Stimulated activated CD8-positive, alpha-beta memory T cell treated with anti-CD3 and anti-CD28 coated beads, Interleukin-15, amount 100 ng/mL, for 4 hours (primary cell): ENCODE measurements at places on chromosomes 12 and 14.

GRCh38 chr14:36556811-36557433 is 25.5 kb downstream of the NKX2-8 start:
- no peak for DNase-seq

GRCh38 chr12:77723308-77723707 is 107.4 kb upstream of the NAV3 start:
- DNase-seq, result no peak

DNA sequence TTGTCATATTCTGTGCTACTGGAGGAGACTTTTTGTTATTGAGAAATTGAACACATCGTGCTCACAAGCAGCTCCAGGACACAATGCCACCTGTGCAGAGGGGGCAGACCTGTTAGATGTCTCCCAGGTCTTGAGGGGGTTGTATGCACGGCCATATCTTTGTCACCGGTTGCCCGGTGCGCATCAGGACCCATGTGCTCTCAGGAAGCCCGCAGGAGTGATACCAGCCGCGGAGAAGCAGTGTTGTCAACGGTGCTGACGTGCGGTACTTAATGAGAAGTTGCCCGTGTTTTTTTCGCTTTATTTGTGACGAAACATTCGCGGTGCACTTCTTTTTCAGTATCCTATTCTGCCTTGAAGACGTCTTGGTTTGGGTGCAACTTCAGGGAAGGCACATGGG is 128.2 kb upstream of the RTL1 start:
- no peak for DNase-seq

GRCh38 chr12:16608946-16609539 is 3.1 kb upstream of the LMO3 start:
- no peak for DNase-seq

- DNase-seq, result no peak
Measured at GRCh38 chr14:63986789-63987533, 134.2 kb downstream of the SYNE2 start.

GRCh38 chr12:108827941-108828340 is 29.4 kb downstream of the SSH1 start:
- no peak for DNase-seq

DNA sequence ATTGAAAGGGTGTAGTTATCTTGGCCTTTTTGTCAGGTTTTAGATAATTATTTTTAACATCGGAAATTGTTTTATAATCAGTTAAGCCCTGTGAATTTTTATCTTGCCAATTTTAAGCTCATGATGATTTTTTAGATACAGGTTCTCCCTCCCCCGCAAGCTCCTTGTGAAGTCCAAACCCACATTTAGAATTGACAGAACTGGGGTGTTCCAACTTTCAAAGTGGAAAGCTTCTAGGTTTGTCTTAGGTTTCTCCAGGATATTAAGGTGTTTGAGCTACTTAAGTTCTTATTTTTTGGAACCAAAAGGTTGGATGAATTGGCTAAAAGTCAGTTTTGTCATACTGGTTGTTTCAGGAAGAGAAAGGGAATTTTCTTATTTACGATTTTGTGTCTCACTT is 49.1 kb downstream of the ATP2A2 start:
- no peak for DNase-seq

DNA sequence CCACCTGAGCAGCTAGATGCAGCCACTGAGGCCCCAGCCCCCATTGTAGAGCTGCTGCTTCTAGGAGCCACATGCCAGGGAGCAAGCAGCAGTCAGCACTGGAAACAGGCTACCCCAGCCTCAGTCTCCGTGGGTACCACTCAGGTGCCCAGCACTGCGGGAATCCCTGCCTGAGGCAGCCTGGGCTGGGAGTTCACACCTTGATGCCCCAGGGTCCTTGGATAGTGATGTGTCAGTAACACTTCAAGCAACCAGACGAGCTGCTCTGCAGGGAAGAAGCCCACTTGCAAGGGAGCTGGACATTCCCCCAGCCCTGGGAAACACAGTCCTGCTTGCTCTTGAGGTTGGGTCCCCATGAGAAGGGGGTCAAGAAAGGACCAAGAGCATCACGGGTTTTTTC is 90.7 kb downstream of the ZFP36L1 start:
- no peak for DNase-seq

DNA sequence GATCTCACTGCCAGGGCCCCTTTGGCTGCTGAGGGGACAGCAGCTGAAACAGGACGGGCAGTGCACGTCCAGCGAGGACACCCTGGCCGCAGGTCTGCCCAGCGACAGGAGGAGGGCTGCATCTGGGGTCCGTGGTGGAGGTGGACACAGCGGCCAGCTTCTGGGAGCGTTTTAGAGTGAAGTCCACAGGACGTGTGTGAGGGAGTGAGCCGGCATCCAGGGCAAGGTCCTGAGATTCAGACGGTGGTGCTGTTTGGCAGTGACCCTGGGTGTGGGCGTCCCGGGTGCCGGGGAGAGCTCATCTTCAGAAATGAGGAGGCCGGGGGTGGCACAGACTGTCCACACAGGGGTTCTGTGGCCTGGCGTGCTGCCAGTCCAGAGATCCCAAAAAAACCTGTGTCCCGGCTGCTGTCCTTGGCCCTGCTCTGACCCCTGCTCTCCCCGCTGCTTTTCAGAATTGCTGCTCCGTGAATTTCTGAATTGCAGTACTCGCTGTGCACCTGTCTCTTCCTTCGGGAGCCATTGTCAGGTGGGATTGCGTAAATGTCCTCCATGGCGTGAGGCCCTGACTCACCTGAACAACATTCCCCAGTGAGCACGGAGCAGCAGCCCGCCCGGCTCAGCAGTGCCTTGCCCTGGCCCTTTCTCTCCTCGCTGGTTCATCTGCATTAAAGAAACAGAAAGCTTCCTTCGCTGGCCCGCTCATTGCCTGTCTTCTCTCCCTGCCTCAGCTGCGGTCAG is 183.5 kb upstream of the C14orf180 start:
- no peak for DNase-seq

- no peak for DNase-seq
Measured at GRCh38 chr14:70597731-70598130, 2.7 kb downstream of the MED6 start.

- DNase-seq, result no peak
Measured at GRCh38 chr12:88633312-88633711, 53.0 kb upstream of the KITLG start.

DNA sequence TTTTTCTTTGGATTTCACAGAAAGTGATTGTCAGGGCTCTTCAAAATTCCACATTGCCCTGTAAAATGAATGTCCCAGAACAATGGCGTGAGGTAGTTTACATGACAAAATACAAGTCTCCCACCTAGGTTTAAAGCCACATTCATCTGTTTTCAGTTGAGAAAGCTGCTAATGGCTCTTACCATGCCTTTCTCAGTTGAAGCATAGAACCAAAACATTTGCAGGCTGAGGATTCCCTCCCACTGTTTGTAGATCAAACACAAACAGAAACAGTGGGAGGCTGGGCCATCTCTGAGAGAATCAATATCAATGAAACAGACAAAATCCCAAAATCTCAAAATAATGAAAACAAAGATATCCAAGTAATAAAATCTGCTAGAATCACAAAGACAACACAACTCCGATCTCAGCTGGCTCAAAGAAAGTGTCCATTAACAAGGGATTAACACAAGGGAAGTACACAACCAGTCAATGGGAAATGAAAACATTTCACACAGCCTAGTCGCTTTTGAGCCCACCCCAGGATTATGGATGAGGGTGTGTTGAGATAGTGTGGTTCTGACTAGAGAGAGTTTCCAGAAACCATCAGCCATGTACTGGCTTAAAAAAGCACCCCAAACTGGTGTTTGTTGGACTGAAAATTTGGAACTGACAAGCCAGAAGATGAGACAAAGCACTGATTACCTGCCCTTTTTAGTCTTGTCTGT is 54.5 kb upstream of the TMEM260 start:
- DNase-seq, result no peak

- DNase-seq, result no peak
Measured at GRCh38 chr14:77040741-77041653, 12.5 kb upstream of the IRF2BPL start.

DNA sequence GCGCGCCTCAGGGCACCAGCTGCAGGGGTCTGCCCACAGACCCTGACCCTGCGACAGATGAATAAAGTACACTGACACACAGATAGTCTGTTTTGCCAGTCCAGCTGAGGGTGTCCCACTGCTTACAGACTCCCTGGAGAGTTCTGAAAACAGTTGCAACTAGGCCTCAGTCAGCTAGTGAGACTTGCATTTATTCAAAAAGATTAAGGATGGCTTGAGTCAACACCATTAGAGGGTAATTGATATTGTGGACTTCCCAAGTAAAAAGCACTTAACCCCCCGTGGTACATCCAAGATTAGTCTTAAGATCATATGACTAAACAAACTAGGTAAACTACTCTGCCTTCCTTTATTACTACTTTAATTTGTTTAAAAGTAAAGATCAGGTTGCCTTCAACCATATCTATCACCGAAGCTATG is 11.1 kb upstream of the PSEN1 start:
- no peak for DNase-seq

GRCh38 chr12:71558445-71558844 is 105.2 kb downstream of the ZFC3H1 start:
- no peak for DNase-seq

DNA sequence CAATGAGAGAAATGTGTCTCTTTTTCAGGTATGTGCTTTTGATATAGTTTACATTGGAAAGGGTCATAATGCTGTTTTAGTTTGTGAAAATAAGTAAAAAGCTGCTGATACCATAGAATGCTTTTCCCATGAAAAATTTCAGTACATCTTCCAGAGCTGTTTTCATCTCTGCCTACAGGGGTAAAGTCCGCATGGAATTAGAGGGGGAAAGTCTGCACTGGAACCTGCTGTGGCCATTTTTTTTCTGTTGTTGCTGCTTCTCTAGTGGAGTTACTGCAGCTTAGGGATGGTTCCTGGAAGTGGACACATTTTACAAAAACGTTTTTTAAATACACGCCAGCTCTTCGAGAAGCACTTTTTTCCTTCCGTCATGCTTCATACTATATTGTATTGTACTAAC is 81.3 kb downstream of the VEZT start:
- DNase-seq, result no peak

GRCh38 chr14:67982711-67983608 is 163.4 kb downstream of the RAD51B start:
- no peak for DNase-seq

DNA sequence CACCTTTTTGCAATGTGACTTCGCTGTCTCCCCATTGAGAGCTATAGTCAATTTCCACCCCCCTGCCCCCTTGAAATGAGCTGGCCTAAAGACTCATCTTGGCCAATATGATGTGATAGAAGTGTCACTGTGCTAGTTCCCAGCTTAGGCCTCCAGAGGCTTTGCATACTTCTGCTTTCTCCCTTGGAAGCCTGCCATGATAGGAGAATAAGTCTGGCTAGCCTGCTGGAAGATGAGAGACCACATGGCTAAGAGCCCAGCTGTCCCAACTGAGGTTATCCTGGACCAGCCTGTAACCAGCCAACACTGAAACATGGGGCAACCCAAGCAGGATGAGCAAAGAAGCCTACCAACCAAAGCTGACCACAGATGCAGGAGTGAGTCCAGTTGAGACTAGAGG is 196.9 kb downstream of the GRIN2B start:
- no peak for DNase-seq

DNA sequence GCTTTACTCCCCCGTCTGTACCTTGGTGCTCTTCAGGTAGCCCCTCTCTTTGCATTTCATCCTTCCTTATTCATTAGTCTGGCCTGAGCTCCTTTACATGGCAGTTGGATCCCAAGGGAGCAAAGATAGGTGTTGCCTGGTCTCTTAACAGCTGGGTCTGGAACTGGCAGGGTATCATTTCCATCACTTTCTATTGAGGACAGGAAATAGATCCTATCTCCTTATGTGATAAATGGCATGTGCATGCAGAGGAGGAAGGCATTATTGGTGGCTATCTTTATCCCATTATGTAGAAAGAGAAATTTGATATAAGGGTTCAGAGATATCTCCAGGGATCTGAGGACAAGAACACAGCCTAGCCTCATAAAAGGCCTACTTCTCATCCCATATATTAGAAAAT is 54.6 kb upstream of the OAS1 start:
- DNase-seq, result no peak

DNA sequence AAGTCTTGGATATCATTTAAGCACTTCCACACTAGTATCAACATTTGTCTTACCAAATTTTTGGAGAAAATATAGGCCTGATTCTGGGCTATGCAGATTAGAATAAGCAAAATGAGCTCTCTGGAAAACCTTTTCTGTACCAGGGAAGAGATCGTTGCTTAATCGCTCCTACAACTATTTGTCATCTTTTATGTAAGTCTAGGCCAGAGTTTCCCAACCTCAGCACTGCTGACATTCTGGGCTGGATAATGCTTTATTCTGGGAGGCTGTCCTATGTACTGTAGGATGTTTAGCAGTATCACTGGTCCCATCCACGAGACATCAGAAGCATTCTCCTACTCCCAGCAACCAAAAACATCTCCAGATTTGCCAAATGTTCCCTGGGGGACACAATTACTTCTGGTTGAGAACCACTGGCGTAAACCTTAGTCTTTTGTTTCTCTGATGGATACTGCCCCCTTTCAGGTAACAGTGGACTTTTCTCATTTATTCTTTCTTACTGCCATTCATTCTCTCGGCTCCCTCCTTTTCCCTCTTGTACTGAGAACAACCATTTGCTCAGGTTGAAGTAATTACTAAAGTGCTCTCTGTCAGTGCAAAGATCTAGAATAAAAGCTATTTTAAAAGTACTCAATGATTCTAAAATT is 316.9 kb upstream of the E2F7 start:
- no peak for DNase-seq

GRCh38 chr12:38587594-38587993 is 271.0 kb downstream of the ALG10B start:
- DNase-seq, result no peak

DNA sequence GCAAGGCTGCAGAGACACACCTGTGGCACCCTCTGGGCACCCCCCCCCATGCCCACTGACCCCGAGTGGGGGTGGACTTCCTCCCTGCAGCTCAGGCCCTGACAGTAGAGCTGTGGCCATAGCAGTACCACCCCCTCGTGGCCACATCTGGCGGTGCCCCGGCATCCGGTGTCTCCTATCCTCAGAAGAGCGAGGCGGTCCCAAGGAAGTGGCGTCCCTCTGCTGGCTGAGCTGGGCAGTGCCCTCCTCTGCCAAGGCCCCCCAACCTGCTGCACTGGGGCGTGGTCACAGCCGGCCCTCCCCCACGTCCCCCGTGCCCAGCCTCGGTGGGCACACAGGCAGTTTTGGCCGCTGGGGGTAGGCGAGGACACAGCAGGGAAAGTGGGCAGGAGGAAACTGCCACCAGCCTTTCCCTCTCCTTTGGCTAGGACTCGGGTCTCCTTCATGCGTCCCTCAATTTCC is 6.0 kb upstream of the SLC6A12 start:
- peak; percentile 3 for DNase-seq

GRCh38 chr14:72680853-72681640 is 212.9 kb downstream of the DPF3 start:
- DNase-seq, result no peak
